Muscle of arm (tissue), 14 donors: ENCODE measurements at places on chromosomes 2 and 18.

- no peak for DNase-seq
Measured at GRCh38 chr2:156573710-156574109, 137.5 kb downstream of the GPD2 start.

GRCh38 chr2:18149660-18150246 lies 271.3 kb downstream of the KCNS3 start:
- DNase-seq = no peak

DNA sequence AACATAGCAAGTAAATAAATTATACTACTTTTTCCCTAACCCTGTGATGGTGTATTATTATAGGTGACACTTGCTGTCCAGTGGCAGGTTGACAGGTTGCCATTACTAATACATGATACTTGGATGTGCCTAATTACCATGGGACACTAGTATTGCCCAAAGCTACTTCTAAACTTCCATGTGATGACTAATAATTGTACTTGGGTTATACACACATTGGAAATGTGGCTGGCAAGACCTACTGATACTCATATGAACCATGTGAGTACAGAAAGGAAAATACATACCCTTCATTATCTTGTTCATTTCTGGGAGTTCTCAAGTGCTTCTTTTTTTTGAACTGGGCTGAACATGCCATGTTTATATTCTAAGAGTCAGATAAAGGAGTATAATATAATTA lies 156.4 kb downstream of the IKZF2 start:
- DNase-seq = no peak

GRCh38 chr18:75378376-75379315 lies 48.9 kb downstream of the SMIM21 start:
- no peak for DNase-seq

DNA sequence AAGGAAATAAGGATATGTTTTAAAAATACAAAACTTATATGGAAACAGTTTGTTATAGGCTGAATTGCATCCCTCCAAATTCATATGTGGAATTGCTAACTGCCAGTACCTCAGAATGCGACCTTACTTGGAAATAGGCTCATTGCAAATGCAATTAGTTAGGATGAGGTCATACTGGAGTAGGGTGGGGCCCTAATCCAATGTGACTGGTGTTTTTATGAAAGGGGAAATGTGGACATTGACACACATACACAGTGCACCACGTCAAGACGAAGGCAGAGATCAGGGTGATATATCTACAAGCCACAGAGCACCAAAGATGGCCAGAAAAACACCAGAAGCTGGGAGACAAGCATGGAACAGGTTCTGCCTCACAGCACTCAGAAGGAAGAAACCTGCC lies 494.2 kb downstream of the TSN start:
- DNase-seq = no peak

DNA sequence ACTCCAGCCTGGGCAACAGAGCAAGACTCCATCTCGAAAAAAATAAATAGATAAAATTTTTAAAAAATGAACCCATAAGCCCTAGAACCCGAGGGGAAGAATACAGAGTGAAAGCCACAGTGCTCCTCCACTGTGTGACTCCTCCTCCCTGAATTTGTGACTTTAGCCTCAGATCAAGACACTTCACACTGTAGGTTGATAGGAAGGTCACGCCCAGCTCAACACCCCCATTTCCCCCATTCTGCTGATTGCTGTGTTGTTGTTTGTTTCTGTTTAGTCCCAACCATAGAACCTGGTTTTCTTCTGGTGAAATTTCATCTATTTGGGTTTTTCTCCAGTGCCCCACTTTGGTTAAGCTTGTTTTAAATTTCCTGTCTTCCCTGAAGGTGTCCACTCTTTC lies 102.2 kb downstream of the VIT start:
- no peak for DNase-seq

GRCh38 chr2:96773922-96774321 lies 13.2 kb downstream of the CNNM4 start:
- DNase-seq = no peak

GRCh38 chr2:193985272-193985671 lies 1671.8 kb upstream of the SLC39A10 start:
- no peak for DNase-seq

GRCh38 chr2:11018651-11019185 lies 107.0 kb downstream of the KCNF1 start:
- DNase-seq = no peak

- no peak for DNase-seq
Measured at GRCh38 chr2:149826471-149827125, 239.0 kb upstream of the MMADHC start.

DNA sequence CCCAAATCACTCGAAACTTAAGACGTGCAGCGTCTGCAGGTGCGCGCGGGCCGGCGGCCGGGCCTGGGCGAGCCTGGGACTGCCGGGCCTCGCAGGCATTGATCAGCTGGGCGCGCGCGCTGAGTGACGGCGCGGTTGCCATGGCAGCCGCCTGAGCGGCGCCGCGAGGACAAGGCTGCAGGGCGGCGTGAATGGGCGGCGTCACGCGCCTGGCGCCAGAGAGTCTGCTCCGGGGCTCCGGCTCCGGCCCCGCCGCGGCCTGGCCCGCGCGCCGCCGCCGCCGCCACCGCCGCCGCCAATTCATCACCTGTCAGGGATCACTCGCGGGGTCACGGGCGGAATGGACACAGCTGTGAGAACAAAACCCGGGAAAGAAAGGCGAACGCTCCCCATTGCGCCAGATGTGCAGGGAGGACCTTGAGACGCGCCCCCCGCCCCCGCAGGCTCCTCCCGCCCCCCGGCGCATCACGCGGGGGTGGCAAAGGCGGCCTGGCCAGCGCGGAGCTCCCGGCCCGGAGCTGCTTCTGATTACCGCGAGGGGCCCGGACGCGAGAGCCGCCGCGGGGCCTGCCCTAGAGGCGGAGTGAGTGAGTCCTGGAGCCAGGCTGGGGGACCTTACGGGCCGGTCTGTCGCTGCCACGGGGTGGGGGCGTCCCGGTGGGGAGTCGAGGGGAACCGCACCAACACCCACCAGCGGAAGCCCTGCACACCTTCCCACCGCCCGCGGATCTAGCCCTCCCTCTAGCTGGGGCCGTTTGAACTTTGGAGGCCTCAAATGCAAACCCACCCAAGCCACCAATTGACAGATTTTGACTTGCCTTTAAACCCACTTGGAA lies 2.9 kb upstream of the ID2 start:
- peak; percentile 93 for DNase-seq

- no peak for DNase-seq
Measured at GRCh38 chr18:25661831-25662230, 309.9 kb upstream of the ZNF521 start.

GRCh38 chr2:119674711-119675500 lies 4.1 kb upstream of the TMEM177 start:
- DNase-seq = no peak

DNA sequence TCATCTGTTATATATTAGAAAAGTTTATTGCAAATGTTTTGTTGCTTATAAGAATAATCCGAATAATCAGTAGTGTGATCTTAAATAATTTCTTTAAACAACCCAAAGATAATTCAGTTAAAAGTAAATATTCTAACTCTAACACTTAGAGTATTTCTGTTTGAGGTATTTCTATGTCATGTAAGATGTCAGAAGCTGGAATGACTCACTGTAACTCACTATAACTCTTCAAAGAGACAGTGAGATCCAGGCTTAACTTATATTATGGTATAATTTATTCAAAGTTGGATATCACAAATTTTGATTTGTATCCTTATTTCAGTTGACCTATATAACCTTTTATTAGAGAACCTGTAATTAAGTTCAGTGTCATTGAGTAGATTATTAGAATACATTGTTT lies 6.9 kb downstream of the MBD5 start:
- no peak for DNase-seq

DNA sequence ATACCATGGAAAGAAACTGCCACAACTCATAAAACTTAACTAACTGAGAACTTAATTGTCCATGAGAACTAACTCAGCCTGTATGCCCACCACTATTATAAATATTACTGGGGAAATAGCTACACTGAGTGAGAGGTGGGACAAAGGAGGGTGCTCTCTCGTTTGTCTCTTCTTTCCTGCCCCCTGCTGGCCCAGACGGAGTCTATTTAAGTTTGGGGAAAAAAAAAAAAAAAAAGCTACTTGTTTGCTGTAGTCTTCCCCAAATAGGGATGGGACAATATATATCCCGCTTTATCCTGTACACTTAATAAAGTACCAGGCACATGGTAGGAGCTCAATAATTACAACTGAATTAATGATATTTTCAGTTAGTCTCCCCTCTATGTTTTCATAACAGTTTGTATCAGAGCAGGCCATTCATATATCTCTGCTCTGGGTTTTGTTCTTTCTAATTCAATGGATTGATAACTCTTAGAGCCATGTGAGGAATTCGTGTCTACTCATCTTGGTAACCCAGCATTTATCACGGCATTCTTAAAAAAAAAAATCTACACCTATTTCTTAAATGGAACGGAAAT lies 647.6 kb upstream of the PKDCC start:
- DNase-seq = no peak

DNA sequence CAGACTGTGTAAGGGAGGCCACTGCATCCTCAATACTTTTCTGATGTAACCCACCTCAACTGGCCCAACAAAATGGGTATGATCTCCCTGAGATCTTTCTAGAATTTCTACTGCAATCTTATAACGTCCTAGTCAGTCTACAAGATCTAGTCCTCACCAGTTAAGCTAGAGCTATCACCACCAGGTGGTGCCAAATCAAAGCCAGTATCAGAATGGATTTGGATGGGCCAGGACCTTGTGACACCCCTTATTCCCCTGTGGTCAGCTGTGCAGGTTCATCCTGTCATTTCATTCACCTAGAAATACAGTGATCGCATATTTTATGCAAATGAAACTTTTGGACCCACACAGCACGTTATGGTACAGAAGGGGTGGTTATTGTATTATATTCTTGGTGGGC lies 90.3 kb downstream of the OLA1 start:
- DNase-seq = peak; percentile 10

GRCh38 chr18:48752928-48753327 lies 197.8 kb downstream of the SMAD7 start:
- DNase-seq = no peak

GRCh38 chr2:232439758-232440135 lies 16.2 kb upstream of the ALPI start:
- DNase-seq = no peak

DNA sequence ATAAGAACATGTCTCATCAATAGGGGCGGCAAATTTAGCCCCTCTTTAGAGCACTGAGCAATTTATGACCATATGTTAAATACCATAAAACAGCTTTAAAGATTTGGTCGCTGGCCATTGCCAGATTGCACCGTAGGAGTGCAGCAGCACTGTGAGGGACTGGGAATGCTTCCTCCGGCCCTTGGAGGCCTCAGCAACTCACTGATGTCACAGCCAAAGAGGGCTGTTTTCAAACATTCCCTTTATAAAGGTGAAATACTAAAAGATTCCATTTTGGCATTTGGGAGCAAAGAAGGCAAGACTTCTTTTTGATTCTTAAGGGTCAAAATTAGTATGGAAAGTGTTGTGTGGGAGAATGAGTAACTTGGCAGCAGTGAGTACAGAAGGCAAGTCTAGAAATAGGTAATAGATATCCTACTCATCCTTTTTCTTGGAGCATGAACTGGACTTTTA lies 63.7 kb downstream of the BABAM2 start:
- DNase-seq = peak; percentile 25

GRCh38 chr2:143524119-143524553 lies 394.9 kb downstream of the ARHGAP15 start:
- no peak for DNase-seq

GRCh38 chr18:32360682-32361345 lies 109.9 kb downstream of the GAREM1 start:
- no peak for DNase-seq

GRCh38 chr18:41263956-41264355 lies 691.1 kb upstream of the PIK3C3 start:
- DNase-seq = no peak

GRCh38 chr2:29307519-29307918 lies 192.3 kb downstream of the CLIP4 start:
- DNase-seq = no peak
